ENCODE measurements at places on chromosomes 4 and X. TPM values are rescaled to one million over a fixed set of nuclear protein-coding genes. Genes with fewer than 3 reads are reported as not detected.

DNA sequence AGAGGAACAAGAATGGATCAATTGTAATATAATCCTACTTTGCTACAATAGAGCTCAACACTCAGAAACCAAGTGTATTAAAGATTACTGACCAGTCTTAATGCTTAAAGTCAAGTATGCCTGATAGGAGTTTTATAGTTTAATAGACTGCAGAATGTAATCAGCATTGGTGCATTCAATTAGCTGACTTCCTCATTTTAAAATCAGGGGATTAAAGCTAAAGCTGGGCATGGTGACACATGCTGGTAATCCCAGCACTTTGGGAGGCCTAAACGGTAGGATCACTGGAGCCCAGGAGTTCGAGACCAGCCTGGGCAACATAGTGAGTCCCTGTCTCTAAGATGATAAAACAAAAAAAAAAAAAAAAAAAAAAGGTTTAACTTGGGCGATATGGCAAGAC lies 10.8 kb downstream of the HNRNPDL start:
- DNase-seq = no peak

DNA sequence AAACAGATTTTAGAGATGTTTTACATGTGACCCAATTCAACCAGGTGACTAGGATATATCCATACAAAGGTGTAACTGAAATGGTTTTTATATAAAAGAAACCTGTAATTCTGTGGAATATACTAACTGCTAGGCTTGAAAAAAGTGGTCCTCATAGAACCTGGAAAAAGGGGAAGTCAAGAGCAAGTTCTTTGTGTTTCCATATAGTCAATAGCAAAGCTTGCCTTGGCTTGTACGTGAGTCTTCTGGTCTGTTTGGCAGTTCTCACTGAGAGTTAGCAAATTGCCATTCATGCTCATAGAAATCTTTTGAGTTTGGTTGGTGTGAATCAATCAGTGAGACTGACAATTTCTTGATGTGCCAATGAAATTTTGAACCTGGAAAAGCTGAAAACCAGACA lies 79.4 kb upstream of the SMIM10 start:
- DNase-seq = no peak

DNA sequence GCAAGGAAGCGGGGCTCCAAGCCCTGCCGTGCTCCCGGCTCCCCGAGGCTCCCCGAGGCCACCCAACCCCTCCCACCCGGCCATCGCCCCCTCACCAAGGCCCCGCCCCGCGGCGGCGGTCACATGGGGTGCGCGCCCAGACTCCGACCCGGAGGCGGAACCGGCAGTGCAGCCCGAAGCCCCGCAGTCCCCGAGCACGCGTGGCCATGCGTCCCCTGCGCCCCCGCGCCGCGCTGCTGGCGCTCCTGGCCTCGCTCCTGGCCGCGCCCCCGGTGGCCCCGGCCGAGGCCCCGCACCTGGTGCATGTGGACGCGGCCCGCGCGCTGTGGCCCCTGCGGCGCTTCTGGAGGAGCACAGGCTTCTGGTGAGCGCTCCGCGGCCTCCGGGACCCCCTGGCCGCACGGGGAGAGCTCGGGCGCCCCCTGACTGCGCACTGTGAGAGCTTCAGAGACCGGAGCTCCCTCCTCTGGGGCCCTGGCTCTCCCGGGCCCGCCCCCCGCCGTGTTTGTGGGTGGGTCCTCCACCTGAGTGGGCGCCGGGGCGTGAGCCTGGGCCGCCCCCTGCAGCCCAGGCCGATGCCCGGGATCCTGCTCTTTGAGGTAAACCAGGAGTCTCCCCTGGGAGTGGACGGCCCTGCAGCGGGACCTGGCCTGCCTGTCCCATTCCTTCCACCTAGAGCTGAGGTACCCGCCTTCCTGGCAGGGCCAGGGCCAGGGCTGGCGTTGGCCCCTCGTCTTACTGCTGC lies at the start of gene IDUA:
TSS of gene IDUA (plus strand) at position 166 of the 745 bp plus-strand sequence. CDS start at position 207, 41 bp downstream.
- DNase-seq = peak; percentile 85

- DNase-seq = no peak
Observed at GRCh38 chrX:129638917-129639316, 15.8 kb downstream of the APLN start.

GRCh38 chr4:82360298-82361177 lies 13.3 kb downstream of the HNRNPD start:
- DNase-seq = no peak

DNA sequence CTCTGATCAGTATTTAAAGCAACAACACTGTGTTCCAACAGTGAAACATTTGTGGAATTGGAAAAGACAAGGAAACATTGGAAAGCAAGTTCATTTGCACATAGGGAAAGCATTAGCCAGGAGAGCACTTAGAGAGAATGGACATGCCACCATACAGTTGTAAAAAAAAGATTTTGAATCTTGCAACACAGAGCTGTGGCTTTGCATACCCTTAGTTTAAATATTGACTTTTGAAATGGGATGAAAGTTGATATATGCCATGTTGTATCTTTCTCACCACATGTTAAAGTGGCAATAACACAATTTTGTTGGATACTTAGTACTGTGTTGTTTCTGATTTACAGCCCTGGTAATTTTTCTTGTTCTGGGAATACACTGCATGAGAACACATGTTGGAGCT lies 208.1 kb downstream of the BMPR1B start:
- DNase-seq = no peak

GRCh38 chr4:109675181-109675580 lies 28.1 kb downstream of the CASP6 start:
- no peak for DNase-seq

DNA sequence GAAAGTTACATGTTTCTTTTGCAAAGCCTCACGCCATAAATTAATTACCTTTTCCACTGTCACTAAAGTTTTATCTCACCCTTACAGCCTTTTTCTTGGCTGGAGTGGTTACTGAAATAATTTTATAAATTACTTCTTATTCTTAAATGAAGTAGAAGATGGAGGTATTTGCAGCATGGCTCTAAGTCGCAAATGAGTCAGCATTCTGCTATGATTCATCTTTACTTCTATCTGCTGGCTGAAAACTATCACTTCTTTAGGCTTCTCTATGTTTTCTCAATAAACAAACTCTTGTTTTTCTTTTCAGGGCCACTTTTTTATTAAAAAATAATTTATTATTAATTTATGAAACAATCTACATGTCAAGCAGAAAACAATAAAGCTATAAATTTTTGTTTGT lies 210.2 kb upstream of the GYPA start:
- DNase-seq = no peak

DNA sequence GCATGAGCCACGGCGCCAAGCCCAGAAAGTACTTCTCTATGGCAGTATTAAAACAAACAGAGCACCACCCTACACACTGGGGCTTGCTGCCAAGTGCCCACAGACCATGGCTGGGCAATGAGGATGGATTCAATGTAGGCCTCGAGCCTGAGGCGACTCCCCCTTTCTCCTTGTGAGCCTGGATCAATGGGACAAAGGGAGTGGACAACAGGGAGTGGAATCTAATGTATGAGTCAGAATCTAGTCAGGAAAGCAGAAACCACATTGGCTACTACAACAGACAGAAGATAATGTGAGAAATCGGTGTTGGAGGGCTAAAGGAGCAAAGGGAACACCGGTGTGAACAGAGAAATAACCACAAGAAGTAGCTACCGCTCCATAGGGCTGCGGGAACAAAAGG lies 37.7 kb upstream of the OCIAD2 start:
- DNase-seq = no peak

DNA sequence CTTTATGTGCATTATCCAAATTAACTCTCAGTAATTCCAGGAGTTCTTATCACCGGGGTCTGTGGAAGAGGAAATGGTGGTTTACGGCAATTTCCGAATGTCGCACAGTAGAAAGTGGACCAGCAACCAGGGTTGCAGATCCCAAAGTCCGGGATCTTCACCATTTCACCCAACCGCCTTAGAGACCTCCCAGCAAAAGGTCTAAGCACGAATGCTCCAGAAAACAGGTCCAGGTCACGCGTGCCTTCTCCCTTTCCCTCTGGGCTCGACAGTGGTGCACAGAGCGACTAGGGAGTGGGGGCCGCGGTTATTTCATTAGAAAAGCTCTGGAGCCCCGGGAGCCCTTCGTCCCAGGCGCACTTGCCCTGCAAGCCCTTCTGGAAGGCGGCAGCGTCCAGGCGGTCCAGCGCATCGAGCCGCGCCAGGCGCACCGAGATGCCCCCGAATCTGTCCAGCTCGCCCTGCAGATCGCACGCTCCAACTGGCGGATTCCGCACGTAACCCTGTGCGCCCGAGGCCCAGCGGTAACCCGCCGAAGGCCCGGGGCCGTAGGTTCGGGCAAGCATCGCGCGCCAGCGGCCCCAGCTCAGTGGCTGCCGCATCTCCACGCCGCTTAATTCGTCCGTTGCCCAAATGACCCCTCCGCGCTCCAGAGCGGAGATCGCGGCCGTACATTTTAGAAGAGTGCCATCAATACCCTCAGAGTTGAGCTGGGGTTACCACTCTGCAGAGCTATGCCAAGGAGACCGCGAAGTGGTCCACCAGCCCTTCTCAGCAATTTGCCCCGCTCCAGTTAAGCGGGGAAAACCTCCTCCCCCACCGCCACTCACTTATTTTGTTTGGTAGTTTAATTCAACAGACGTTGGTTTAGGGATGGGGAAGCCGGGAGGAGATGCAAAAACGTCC lies at the start of gene NUDT6:
TSS of gene NUDT6 (minus strand) at position 627 of the 906 bp plus-strand sequence. CDS start at position 602, 25 bp downstream.
- peak; percentile 62 for DNase-seq

- DNase-seq = peak; percentile 22
Observed at GRCh38 chr4:78057135-78057599, at the start of gene FRAS1. FRAS1 (plus strand) TSS chr4:78057323; CDS start chr4:78058010, 687 bp downstream.

GRCh38 chr4:74260036-74260435 lies 48.2 kb upstream of the EPGN start:
- no peak for DNase-seq

DNA sequence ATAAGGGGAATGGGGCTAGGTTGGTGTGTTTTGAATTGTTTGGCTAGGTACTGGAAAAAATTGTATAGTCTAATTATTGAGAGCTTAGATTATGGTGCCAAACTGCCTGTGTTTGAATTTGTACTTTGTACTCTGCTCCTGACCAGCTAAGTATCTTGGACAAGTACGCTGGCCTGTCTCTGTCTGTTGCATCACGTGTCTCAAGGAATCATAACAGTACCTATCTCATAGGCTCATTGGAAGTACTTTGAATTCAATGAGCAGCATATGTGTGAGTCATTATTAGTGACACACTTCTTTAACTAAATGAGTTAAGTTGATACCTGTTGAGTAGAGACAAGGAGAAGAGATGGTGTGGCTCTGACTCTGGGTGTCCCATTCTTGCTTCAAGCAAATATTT lies 69.5 kb upstream of the MND1 start:
- no peak for DNase-seq

DNA sequence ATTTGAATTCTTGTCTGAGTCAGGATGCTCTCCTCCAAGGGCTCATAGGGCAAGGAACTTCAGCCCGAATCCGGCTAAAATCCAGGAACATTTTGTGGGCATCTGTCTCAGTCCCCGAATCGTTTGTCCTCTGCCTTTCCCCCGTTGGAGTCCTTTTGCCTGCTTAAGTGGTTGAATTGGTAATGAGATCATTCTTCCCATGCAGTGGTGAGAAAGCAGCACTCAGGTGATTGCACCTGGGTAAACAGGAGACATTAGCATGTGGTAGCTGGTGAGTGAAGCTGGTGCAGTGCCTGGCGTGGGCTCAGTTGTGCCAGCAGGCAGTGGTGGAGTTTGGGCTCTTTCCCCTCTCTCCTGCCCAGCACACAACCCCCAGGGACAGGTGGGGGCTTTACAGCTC lies 61.9 kb upstream of the MTM1 start:
- DNase-seq = no peak

- DNase-seq = no peak
Observed at GRCh38 chrX:20224814-20225487, 41.8 kb downstream of the RPS6KA3 start.

- DNase-seq = no peak
Observed at GRCh38 chr4:75637176-75637575, 6.8 kb upstream of the CDKL2 start.

DNA sequence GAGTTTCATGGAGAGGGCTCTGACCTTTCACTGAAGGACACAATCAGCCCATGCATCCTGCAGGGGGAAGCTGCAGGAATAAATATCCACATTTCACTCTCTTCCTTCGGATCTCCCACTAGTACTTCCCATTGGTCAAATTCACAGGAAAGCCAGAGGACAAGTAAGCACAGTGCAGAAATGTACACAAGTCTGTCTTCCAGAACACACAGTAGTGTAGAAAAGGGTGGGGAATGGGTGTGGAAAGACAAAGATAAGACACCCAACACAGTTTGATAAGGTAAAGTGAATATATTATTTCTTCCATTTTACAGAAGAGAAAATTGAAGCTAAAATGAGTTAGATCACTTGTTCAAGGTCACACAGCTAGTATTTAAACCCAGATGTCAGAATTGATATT lies 81.1 kb upstream of the PCDH19 start:
- no peak for DNase-seq

GRCh38 chrX:119155416-119156035 lies 27.9 kb upstream of the KIAA1210 start:
- DNase-seq = no peak

- DNase-seq = no peak
Observed at GRCh38 chr4:11698033-11698432, 269.3 kb upstream of the HS3ST1 start.

DNA sequence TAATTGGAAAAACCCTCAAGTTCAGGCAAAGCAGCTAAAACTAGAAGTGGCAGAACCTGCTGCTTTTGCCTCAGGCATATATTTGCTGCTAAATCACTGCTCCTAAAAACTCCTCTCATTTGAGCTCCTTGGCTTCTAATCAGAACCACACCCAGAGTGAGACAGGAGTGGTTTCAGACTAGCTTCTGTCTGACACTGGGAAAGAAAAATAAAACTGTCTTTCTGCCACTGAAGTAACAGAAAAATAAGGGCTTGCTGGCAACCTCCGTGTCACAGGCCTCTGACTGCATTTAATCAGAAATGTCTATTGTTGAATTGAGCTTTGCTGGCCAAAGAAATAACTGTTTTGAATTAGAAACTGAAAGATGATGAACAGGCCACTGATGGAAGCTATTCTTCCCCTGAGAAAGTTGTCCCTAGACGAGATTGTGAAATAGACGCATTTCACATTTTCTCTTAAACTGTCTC lies 52.1 kb upstream of the RAP2C start:
- no peak for DNase-seq

DCTD gene
- 254 TPM for total RNA-seq

UGT8 gene
- total RNA-seq = 0.28 TPM

ARHGEF9 gene
- 27.7 TPM for total RNA-seq

DMD gene
- total RNA-seq = 59.4 TPM

MAGEA8 gene
- total RNA-seq = not detected

SLC38A5 gene
- 5.4 TPM for total RNA-seq

GAGE12H gene
- not detected for total RNA-seq
